ENCODE measurements at places on chromosomes 7 and 10.

DNA sequence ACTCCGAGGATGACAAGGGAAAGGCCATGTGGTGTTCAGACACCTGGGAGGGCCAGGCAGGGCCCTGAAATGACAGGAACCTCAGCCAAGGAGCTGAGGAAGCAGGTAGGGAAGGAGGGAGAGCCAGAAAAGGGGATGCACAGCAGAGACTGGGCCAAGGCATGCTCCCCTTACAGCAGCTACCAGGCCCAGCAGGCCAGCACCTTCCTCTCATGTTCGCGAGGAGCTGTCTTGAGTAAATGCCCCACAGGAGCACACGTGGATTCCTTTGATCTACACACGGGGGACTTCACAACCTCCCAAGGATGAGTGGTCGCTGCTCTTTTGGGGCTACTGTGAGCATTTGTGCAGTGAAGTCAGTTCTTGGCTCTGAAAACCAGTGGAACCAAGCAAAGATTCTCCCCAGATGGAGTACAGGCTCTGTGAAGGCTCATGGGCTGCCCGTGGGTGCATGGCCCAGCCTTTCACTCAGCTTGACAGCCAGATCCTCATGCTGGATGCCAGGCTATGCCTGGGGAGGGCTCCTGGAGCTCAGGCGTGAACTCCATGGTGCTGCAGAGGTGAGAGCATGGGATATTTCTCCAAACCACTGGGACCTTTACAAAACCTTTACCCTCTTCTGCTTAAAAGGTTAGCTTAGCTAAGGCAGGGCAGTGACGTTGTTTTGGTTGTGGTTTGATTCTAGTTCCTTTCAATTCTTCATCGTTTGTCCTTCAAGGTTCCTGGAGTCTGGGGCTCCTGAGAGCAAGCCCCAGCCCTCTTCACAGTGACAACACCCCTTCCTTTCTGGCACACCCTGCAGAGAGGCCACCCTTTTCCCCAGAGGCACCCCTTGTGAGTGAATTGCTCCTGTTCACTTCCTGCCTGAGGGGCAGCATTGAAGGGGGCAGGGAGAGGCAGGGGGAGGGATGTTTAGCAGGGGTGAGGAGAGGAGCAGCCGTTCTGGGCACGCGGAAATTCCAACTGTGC, 74.2 kb upstream of the ZPBP start:
- no peak for DNase-seq

DNA sequence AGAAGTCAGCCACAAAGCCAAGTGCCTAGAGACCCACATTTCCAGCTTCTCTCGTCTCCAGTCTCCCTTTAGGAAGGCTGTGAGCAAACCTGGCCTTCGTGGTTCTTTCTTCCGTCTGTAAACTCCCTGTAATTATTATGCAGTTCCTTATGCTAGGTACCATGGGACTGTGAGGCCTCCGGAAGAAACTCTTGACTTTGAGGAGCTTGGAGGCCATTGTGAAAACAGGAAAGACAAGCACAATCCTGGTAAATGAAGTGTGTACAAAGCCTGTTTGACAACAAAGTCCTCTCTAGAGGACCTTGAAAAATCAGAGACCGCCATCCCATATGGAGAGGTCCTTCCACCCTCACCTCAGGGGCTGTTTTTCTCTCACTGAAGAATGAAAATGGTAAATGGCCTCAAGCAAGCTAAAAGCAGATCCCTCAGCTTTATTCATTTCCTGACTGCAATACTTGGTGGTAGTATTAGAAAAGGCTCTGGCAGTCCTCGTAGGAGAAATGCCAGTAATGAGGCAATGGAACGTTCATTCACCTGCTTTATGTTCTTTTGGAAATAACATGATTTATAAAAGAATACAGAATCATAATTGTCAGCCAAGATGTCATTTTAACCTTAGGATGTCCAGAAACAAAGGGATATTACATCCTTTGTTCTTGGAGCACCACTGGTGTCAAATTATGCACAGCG, 926.4 kb downstream of the LRMDA start:
- no peak for DNase-seq

- DNase-seq: peak; percentile 12
Observed at GRCh38 chr10:70584909-70585544, 17.5 kb downstream of the PRF1 start.

DNA sequence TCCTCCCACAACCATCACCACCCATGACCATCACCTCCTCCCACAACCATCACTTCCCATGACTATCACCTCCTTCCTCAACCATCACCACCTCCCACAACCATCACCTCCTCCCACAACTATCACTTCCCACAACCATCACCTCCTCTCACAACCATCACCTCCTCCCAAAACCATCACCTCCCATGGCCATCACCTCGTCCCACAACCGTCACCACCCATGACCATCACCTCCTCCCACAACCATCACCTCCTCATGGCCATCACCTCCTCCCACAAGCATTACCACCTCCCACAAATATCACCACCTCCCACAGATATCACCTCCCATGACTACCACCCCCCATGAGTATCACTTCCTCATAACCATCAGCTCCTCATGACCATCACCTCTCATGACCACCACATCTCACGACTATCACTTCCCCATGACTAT, 52.2 kb downstream of the PDGFA start:
- DNase-seq: no peak

DNA sequence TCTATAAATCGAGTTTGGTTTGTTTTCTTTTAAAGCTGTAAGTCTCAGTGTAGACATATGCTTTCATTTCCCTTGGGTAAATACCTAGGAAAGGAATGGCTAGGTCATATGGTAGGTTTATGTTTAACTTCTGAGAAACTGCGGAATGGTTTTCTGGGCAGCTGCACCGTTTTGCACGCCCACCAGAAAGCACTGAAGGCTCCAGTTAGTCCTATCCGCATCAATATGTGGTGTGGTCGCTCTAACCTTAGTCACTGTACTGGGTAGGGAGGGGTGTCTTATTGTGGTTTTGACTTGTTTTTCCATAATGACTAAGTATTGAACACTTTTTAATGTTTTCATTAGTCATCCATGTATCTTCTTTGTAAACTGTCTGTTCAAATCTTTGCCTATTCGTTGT, 279.5 kb upstream of the AKR1E2 start:
- DNase-seq: no peak

- no peak for DNase-seq
Observed at GRCh38 chr10:35420827-35421552, 84.7 kb downstream of the CCNY start.

GRCh38 chr10:89659143-89660131, 14.4 kb upstream of the PANK1 start:
- no peak for DNase-seq

GRCh38 chr10:101143345-101143630, 12.2 kb downstream of the TLX1 start:
- no peak for DNase-seq

GRCh38 chr7:37701769-37702168, 18.2 kb downstream of the GPR141 start:
- DNase-seq: no peak

DNA sequence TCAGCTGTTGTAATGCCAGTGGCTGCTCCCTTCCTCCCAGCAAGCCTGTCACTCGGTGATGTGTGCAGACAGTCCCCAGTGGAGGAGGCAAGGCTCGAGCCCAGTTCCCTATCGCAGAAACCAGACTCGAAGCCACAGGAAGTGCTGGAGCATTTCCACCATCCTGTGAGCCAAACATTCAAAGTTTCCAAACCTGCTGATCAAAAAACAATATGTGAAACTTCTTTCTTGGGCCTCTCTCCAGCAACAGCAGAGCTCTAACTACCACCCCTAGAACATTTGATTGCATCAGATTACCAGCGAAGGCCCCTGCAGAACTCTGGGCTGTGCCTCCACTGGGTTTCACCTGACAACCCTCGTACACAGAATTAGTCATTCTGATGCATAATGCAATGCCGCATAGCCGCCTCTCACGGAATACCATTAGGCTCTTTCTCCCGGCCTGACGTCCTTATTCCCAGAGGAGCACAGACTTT, 94.0 kb downstream of the ELMO1 start:
- DNase-seq: peak; percentile 92

GRCh38 chr10:129754211-129755050, 209.6 kb downstream of the EBF3 start:
- DNase-seq: no peak

DNA sequence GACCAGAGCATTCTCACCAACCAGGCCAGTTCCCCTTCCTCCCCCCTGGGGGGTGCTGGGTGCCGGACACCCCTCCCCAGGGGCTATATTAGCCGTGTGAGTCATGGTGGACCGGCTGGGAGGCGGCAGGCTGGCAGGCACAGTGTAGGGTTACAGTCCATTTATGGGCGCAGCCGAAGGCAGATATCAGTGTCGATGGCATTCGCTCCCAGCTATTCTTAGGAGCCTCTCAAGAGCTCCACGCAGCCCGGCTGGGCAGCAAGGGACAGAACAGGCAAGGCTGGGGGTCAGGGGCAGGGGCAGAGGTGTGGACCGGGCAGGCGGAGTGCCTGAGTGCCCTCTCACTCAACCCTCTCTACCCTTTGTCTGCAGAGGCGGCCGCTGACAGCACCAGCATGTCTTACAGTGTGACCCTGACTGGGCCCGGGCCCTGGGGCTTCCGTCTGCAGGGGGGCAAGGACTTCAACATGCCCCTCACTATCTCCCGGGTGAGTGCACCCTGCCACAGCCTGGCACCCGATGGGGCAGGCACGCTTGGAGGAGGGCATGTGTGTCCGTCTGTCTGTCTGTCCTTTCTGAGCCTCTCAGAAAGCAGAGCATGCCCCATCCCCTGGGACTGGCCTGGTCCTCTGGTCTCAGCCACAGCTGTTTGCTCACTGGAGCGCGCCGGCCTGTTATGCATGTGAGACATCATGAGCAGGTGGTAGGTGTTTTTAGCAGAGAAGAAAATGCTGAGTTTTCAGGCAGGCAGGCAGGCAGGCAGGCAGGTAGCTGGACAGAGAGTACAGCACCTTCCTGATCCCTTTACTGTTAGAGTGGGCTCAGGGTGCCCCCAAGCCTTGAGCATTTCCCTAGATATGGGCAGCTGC, at the start of gene LDB3:
LDB3 (plus strand) TSS at position 215 of the 869 bp plus-strand sequence; CDS start at position 396, 181 bp downstream.
- DNase-seq: peak; percentile 96

- no peak for DNase-seq
Observed at GRCh38 chr7:64997927-64998391, 7.1 kb upstream of the ZNF117 start.
